ENCODE measurements at places on chromosomes 3 and 15.

- DNase-seq: no peak
Observed at GRCh38 chr3:117893638-117894037, 1141.0 kb downstream of the IGSF11 start.

- DNase-seq: no peak
Observed at GRCh38 chr15:49423901-49424550, 984 bp downstream of the FGF7 start.

GRCh38 chr15:78621810-78622402, 1.1 kb upstream of the CHRNA3 start:
- DNase-seq: no peak

GRCh38 chr3:49713336-49714105, 6.0 kb downstream of the AMIGO3 start:
- no peak for DNase-seq

DNA sequence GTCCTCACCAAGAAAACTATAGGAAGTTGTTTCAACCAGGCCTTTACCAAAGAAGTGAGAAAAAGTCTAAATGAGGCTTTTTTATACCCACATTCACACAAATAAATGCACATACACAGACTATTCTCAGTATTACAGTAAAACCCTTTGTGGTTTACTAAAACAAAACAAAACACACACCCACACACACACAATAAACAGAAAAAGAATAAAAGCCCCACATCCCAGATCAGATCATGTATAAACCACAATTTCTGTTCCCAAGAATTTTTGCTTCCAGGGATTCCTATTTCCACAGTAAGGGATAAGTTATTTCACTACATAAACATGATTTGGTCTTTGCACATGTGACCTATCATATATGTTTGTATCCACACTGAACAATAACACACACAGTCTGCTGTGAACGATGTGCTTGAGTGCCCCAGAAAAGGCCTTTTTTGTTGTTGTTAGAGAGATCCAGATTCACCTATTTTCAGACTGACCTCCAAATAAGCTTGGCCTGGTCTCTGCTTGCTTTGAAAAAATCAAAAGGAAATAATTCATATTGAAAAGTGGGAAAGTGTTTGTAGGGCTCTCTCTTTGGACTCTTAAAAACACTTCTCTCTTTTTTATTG, 283.4 kb upstream of the ATP11B start:
- no peak for DNase-seq

GRCh38 chr3:124999317-124999716, 56.5 kb downstream of the HEG1 start:
- no peak for DNase-seq

DNA sequence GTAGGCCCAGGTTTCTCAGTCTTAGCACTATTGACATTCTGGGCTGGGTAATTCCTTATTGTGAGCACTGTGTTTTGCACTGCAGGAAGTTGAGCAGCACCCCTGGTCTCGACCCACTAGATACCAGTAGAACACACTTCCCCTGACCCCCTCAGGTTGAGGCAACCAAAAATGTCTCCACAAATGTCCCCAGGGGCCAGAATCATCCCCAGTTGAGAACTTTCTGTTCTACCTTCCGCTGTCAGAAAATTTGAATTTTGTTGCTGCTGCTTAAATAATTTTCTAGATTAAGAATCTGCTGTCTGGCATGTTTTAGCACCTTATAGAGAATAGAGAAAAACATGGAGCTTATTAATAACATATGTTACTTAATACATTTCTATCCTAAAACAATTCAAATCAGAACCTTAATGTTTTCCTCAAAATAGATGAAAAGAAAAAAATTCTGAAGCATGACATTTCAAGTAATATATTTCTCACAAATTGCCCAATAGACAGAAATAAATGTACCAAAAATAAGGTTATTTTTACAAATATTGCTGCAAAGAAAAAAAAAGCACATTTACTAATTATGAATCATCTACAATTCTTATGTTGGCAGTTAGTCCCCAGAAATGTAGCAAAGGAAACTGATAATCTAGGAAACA, 13.2 kb upstream of the THRB start:
- no peak for DNase-seq

DNA sequence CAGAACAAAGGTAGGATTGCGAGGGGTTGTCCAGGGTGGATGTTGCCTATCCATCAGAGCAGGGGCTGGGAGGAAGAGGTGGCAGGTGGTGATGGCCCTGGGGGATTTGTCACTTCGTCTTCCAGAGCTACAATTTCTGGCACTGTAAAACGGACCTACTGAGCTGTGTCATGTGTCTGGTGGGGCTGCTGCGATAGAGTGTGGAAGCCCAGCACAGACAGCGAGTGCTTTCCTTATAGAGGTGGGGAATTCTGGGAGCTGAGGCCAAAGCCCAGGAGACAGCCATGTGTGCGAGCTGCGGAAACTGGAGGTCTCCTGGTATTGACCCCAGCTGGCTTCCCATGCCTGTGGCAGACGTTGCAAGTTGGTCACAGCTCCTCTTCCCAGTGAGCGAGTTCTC, 61.2 kb upstream of the SEC22A start:
- no peak for DNase-seq

- DNase-seq: no peak
Observed at GRCh38 chr15:40136470-40137302, 24.2 kb upstream of the BUB1B start.

- no peak for DNase-seq
Observed at GRCh38 chr3:179297971-179298725, 24.7 kb upstream of the ZNF639 start.

GRCh38 chr3:62962714-62963113, 87.5 kb upstream of the CADPS start:
- DNase-seq: no peak

DNA sequence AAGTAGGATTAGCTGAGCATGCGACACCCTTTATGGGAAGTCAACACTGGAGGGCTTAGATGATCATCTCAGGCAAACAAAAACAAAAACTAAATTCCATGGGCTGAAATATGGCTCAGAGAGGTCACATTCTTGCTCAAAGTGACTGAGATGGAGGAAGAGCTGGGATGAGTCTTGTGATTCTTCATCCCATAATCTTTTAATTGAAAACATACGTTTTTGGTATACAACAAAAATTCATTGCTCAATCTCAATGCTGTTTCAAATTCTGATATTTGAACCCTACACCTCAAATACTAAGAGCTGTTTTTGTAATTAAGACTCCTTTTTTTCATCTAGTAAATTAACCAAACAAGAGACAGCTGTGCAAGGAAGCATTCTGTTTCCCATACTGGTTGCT, 257.0 kb downstream of the NR1D2 start:
- no peak for DNase-seq

DNA sequence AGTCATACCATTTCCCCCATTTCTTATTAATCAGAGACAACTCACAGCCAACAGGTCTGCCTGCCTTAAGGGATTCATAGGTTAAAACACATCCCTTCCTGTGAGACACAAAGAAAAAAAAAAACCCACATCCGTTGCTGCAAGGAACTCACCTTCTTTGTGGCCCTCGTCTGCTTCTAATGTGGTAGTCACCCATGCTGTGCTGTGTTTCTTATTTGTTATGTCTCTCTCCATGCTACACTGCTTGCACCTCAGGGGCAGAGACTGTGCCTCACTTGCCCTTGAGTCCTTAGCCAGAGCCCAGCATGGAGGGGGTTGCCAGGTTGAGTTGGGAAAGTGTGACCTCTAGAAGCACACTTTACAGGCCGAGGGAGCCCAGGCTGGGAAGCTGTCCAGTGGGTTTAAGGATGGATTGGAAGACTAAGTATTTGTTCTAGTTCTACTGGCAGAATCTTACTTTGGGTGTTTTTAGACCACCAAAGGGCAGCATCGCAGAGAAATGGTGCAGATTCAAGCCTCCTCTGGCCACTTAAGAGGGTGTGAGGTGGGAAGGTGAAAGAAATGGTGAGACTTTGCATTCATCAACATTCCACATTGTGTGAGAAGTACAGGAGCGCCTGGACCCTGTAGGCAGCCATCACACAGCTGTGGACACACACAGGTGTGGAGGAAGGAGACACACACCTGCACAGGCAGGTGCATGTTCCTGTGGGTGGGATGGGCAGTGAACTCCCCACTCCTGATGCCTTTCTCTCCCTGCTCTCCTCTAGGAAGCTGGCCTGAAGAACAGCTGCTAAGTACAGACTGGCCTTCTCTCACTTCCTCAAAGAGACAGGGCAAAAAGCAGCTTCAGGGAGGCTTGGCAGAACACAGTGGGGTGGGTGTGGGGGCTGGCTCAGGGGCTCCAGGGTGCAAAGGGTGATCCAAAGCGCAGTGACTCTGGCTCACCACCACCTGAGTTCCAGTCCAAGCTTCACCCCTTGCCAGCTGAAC, 48.8 kb downstream of the GLB1 start:
- no peak for DNase-seq

GRCh38 chr15:45084163-45084562, 29.8 kb downstream of the DUOX2 start:
- no peak for DNase-seq

GRCh38 chr3:157590273-157590672, 87.1 kb upstream of the VEPH1 start:
- no peak for DNase-seq

DNA sequence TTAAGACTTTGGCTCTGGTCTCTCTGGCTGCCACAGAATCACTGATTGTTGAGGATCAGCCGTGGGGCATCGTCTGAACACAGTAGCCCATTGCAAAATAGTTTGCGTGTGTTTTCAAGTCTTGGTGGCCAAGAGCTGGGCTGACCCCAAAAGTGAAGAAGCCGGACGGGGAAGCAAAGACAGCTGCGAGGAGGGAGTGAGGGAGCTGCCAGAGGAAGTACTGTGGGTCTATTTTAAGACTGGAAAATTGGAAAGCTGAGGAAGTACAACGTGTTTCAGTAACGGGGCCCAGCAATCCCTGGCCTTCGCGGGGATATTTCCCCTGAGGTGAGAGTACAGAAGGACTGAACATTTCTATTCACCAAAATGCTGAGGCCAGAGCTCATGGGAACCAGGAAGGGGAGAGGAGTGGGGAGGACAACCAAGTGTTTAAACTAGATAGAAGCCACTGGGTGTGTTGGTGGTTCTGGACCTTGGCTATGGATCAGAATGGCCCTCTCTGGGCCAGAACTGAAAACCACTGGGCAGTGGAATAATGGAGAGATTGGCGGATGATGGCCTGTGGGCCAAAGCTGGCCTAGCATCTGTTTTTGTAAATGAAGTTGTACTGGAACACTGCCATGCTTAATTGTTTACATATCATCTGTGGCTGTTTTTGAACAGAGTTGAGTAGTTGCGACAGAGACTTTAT, 34.1 kb upstream of the LIMD1 start:
- DNase-seq: no peak

GRCh38 chr3:16462679-16463078, 50.8 kb downstream of the RFTN1 start:
- no peak for DNase-seq

DNA sequence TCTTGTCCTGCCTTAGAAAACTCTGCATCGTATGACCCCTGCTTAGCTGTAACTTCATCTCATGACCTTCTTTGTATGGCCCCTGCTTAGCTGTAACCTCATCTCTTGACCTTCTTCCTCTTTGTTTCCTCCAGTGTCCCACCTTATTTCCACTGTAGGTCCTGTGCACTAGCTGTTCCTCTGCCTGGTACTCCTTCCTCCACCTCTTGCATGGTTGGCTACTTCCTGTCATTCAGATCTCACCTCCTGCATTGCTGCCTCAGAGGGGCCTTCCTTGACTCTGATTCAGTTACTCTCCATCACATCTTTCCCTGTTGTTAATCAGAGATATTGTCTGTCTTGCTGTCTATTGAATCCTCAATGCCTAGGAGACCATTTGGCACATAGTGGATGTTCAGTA, 63.2 kb downstream of the PDE8A start:
- DNase-seq: no peak

DNA sequence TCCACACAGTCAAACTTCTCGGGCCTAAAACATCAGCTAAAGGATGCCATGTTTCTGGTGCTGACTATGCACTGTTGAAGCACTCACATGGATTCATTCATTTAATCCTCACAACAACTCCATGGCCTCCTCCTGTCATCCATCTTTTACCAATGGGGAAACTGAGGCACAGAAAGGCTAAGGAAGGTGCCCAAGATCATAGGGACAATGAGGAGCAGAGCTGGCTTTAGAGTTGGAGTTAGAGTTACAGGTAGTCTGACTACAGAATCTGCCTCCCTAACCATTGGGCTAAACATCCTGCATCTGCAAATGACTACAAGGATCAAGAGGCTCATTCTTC, 111.6 kb downstream of the IQSEC1 start:
- DNase-seq: no peak

DNA sequence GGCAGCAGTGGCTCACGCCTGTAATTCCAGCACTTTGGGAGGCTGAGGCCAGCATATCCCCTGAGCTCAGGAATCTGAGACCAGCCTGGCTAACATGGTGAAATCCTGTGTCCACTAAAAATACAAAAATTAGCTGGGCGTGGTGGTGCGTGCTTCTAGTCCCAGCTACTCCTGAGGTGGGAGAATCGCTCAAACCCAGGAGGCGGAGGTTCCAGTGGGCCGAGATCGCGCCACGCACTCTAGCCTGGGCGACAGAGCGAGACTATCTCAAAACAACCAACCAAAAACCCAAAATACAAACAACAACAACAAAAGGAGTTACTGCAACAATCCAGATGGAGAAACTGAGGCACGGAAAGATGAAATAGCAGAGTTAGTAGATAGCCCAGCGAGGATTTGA, 35.4 kb downstream of the SAXO2 start:
- DNase-seq: no peak

GRCh38 chr3:183409219-183409618, 19.2 kb downstream of the MCF2L2 start:
- no peak for DNase-seq

- no peak for DNase-seq
Observed at GRCh38 chr15:56982987-56983386, 64.5 kb downstream of the TCF12 start.

- no peak for DNase-seq
Observed at GRCh38 chr3:63945558-63946096, 33.4 kb upstream of the SCAANT1 start.

GRCh38 chr3:10941972-10942371, 50.6 kb upstream of the SLC6A1 start:
- no peak for DNase-seq

DNA sequence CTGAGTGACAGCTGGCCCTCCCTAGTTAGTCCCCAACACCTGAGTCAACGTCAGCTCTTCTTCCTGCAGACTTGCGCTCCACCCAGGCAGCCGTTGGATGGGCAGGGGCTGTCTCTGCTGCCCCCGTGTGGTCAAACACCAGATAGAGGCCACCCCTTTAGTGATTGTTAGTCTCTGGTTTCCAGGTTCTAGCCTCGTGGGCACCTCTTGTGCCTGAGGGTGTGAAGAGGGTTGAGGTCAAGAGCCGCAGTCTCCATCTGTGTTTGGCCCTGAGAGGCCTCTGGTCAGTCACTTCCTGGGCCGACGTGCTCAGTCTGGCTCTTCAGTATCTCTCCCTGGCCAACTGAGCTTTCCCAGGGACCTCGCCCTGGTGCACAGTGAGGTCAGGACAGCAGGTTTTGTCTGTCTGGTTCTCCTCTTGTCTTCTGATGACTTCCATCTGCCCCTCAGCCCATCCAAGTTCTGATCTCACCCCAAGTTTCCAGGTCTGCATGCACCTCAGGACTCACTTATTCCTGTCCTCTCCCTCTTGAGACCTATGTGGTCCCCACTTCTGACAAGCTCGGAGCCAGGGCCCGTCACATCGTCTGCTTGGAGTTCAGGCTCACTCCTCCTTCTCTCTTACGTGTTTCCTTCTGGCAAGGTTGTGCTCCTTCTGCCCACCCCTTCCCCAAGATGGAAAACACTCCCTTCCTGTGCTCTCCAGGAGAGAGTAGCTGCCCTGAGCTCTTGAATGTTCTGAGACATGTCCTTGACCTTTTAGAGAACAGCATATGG, 20.9 kb downstream of the CD276 start:
- no peak for DNase-seq
